Central memory CD8-positive, alpha-beta T cell (primary cell): ENCODE measurements at places on chromosomes 2 and 18.

- no peak for DNase-seq
Observed at GRCh38 chr2:241126201-241126611, 23.1 kb downstream of the PASK start.

DNA sequence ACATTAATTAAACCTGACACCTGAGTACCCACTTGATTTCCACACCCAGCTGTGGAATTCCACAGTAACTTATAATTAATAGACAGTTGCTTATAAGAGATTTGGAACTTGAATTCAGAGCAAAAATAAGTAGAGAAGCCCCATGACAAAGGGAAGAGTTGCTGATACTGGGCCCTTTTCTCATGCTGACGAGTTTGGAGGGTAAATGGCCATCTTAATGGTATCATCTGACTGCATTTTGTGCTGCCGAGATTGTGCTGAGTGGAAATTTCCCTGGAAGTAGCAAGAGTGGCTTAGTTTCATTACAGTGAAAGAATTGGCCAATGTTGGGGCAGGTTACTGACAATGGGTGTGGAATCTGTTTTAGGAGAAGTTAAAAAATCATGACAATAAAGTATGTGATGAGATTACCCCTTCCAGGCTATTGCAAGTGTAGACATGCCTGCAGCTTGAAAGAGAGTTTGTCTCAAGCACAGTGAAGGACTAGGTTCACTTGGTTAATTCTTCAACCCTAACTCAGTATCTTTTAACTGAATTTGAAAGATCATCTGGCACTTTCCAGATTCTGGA, 49.9 kb downstream of the VSNL1 start:
- DNase-seq, result no peak

DNA sequence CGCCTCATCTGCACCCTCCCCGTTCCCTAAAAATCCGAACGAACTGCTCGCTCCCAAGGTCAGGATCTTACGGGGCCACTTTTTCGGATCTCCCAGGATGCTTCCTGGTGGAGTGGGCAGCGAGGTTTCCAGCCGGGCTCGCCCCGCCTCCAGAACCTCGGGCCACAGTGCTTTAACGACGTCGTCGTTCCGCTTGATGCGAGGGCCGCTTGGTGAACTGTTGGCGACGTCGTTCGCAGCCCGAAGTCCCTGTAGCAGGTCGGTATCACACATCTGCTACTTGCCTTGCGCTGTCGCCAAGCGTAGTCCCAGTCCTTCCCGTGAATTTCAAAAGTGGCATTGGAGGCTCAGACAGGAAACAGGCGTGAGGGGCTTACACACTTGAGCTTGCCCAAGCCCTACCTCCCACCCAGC, 15.3 kb downstream of the EVX2 start:
- DNase-seq, result no peak

DNA sequence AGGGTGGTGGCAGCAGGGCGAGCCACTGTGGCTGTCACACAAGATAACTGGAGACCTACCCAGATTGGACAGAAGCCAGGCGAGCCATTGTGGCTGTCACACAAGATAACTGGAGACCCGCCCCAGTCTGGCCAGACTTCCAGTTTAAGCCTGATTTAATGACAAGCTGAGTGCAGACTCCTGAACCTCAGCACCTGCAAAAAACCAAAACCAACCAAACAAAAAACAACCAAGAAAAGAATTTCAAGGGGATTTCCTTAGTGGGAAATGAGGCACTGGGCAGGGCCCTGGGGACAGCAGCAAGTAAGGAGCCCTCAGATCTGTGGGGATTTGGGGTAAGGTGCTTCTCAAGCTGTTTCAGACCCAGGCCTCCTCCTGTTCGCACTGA, 95.2 kb upstream of the BOD1L2 start:
- no peak for DNase-seq

- peak; percentile 31 for DNase-seq
Observed at GRCh38 chr2:196263181-196263747, 91.9 kb upstream of the STK17B start.
